ENCODE measurements at places on chromosomes 3 and 15.

GRCh38 chr15:41367418-41367817, 34.7 kb downstream of the NUSAP1 start:
- no peak for DNase-seq

GRCh38 chr3:174153871-174154270, 705.3 kb upstream of the NAALADL2 start:
- no peak for DNase-seq

- no peak for DNase-seq
These were observed 26.2 kb downstream of the PCSK6 start for GRCh38 chr15:101463270-101463669.

DNA sequence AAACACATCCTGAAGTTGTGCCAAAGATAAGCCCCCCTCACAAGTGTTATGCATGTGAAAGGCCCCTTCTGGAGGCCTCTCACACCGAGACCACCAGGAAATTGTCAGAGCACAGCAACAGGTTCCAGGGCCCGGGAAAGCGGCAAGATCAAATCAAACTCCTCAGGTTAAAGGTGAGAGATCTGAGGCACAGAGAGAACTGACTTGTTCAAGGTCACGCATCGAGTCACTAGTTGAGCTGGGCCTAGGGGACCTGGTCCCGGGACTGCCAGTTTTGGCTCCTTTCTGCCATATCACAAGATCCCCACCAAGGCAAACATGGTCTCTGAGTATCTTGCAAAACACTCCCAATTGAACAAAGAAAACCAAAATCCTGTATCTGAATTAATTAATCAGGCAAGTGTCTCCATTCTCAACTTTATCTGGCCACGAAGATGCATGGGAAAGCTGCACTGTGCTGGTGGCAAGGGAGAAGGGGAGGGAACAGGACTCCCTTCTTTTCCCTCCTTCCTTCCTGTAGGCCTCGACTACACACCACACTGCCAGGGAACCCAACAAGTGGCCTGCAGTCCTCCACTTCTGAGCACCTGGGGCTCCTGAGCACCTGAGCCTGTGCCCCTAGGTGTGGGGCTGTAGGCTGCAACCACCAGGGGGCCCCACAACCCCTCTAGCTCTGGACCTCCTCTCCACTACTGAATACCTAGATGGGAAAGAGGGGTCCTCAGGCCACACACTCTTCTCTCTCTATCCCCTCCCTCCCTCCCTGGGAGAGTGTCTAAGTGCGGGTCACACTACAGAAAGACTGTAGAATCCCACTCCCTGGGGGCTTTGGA, 37.3 kb downstream of the ANP32A start:
- peak; percentile 53 for DNase-seq

- DNase-seq = peak; percentile 7
These were observed 72.2 kb downstream of the TOP2B start for GRCh38 chr3:25592510-25592968.

DNA sequence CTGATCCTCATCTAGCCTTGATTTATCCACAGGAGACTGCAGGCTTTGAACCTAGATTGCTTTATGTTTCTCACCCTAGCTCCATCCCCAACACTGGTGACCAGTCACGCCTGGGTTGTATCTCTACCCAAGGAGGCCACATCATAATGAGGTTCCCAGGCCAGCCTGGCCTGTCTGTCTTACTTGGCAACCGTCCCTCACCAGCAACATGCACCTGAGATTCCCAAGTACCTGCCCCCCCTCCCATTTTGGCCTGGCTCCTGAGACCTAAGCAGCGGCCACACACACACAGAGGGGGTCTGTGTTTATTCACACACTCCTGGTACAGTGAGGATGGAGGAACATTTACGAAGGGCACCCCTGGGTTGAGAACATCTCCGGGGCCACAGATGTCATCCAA, 2.4 kb downstream of the CAMK2N2 start:
- DNase-seq = no peak

- peak; percentile 39 for DNase-seq
These were observed 162.5 kb upstream of the CHRNA7 start for GRCh38 chr15:31867536-31868442.

- DNase-seq = no peak
These were observed 59.8 kb downstream of the SH3BP5 start for GRCh38 chr3:15272426-15273196.

- DNase-seq = no peak
These were observed 184.7 kb downstream of the PLCH1 start for GRCh38 chr3:155560135-155560534.

DNA sequence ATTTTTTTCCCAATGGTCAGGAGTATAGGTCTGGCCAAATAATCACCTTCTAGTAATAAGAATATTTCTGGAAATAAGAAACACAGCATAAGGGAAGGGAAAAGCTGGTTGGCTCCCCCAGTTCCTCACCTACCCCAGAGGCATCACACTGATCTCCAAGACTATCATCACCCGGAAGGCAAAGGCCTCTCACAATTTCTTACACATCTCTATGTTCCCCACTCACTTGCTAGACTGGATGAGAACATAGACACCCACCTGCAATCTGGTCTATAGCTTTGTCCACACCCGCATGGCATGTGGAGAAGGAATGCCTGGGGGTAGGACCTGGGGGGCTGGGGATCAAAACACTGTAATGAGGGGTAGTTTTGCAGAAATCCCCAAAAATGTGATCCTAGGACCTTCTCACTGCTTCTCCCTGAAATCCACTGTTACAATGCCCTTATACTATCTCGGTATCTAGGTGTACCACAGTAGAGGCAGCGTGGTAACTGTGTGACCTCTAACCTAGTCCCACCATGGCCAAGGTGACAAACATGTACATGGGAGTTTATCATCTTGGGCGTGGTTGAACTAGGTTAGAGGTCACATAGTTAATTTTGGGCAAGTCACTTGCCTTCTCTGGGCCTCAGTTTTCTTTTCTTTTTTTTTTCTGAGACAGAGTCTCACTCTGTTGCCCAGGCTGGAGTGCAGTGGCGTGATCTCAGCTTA, 29.5 kb upstream of the NRROS start:
- no peak for DNase-seq

- no peak for DNase-seq
These were observed 260.9 kb downstream of the TIGIT start for GRCh38 chr3:114554731-114555130.

DNA sequence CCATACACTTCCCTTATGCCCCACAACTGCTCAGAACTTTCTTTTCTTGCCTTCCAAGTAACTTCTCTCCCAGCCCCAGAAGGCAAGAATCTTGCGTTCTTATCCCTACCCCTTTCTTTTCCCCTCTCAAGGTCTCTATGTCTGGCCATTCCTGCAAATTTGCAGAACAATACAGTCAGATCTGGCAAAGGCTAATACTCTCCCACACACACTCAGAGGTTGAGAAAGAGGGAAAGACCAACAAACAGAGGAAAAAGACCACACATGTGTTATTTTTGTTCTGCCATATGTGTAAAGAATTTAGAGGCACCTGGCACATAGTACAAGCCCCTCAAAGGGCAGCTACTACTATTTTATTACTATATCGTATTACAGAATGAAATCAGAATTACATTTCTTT, 25.7 kb downstream of the GJD2 start:
- DNase-seq = no peak

- no peak for DNase-seq
These were observed 45.2 kb downstream of the SCN5A start for GRCh38 chr3:38604246-38604645.

- DNase-seq = no peak
These were observed 8.8 kb downstream of the ANKUB1 start for GRCh38 chr3:149783576-149783975.

DNA sequence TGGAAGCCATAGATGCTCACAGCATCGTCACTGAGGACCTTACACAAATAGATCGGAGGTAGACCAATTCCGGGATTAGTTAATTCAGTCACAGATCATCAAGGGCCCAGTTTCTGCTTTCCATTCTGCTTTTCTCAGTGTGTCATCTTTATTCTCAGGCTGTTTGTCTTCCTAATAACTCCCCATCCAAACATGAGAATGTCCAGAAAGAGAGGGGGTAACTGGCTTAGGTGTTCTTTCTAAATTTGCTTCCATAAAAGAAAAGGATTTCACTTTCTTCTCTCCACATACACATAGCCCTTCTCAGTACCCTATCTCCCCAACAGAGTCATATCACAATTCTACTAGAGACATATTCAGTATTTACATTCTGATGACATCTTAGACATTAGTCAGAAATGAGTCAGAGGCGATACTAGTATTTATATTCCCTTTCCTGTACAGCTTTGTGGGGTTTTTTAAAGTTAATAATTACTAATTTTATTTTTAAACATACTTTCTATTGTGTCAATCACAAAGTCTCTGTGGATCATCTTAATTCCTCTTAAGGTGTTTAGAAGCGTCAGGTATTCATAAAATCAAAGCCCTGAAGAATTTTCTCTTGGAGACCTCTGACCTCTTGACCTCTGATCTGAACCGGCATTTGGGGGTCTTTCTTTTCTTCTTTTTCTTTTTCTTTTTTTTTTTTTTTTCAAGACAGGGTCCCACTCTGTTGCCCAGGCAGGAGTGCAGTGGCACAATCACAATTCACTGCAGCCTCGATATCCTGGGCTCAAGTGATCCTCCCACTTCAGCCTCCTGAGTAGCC, 24.3 kb upstream of the IL12A start:
- DNase-seq = no peak

DNA sequence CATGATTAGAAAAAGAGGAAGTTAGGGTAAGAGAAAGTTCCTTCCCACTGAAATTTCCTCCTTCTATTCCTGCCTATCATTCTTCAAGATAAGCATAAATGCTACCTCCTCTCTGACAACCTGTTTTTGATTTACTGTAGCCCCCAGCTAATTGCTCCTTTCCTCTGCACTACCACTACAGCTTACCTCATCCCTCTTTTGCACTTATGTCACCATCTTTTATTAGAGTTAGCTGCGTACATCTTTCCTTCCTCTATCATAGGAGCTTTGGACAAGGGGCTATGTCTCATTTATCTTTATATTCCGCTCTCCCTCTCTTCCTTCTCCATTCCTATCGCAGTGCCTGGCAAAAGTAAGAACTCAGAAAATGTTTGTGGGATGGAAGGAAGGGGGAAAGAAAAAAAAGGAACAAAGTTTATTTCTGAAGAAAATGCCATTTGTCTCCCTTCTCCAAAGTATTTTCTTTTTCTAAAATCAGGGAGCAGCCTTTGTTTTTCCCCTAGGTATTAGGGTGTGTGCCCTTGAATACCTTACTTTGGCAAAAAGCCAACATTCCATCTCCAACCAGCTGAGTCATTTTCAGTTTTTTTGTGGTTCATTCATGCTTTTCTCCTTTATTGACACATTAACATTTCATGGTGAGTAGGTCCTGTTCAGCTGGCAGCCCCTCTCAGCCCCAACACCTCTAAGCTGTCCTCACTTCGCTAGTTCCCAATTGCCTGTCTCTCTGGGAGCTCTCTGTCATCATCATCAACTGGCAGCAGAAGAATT, 87.6 kb upstream of the SOX2 start:
- no peak for DNase-seq

GRCh38 chr15:98896802-98897732, 110.5 kb downstream of the PGPEP1L start:
- DNase-seq = no peak

GRCh38 chr3:48394391-48394790, 22.4 kb downstream of the FBXW12 start:
- DNase-seq = no peak

DNA sequence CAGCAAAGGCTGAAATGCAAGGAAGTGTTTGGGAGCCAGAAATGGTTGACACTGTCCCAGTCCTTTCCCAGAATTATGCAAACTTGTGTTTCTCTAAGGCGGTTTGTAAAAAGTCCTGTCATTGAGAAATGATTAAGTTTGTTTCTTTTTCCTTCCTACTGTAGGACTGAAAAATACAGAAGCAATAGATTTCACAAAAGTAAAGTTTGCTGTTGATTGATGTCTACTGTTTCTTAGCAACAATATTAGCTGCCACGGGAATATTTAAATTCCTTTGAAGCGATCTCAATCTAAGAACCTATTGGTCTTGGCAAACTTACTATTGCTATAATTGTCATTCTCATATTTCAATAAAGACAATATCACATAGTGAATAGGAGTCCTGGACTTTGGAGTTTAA, 100.7 kb upstream of the IL12A start:
- no peak for DNase-seq

DNA sequence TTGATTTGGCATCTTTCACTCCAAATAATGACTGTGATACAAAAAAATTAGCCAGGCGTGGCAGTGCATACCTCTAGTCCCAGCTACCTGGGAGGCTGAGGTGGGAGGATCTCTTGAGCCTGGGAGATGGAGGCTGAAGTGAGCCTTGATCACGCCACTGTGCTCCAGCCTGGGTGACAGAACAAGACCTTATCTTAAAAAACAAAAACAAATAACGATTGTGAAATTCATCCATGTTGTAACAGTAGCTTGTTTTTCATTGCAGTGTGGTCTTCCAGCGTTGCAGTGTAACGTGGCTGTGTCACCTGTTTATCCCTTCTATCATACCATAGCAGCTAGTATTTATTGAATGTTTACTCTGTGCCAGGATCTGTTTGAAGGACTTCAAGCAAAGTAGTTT, 120.9 kb downstream of the ITPR1 start:
- DNase-seq = no peak

- DNase-seq = peak; percentile 76
These were observed 6.4 kb upstream of the ANKDD1A start for GRCh38 chr15:64905119-64905831.

GRCh38 chr3:23035927-23036640, 167.0 kb upstream of the UBE2E2 start:
- no peak for DNase-seq

- no peak for DNase-seq
These were observed 15.4 kb downstream of the UBP1 start for GRCh38 chr3:33424606-33425452.

GRCh38 chr3:50435371-50436113, 67.9 kb downstream of the CACNA2D2 start:
- no peak for DNase-seq

DNA sequence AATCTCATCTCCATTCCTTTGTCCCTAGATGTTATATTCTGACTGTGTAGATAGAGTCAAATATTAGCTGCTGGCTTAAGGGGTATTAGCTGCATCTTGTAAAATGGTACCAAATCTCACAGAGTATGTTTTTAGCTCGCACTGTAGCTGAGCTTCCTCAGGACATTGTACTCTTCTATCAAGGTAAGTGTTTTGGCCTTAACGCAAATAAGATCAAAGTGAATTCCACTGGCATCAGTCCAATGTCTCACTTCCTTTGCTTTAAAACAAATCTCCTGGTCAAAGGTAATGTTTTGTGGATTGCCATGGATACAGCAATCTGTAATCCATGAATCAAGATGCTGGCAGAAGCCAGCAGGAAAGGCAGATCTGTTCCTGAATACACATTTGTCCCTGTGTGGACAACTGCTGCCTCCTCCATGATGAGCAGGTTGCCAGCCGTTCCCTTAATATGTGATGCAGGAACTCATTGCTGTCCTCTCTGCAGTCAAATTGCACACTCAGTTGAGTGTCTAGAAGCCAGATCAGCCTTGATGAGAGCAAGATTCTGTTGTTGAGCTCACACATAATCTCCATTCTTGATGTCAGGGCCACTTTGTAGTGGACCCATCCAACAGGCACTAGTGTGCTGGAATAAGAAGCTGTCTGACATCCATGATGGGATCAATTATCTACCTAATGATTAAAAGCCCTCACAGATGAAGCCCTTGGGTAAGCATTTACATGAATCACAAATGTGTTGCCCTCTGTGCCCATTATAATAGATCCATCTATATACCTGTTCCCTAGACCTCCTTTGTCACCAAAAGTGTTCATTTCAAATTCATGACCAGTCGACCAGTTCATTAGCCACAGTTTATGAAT, 96.6 kb upstream of the AGTR1 start:
- DNase-seq = no peak

GRCh38 chr3:13579063-13579462, 30.1 kb downstream of the FBLN2 start:
- DNase-seq = no peak
